ENCODE measurements at places on chromosomes 7 and 10.

- peak; percentile 54 for DNase-seq
Observed at GRCh38 chr7:1666823-1667565, 3.1 kb upstream of the ELFN1 start.

GRCh38 chr10:44051091-44051490 lies 333.8 kb downstream of the CXCL12 start:
- DNase-seq: no peak

DNA sequence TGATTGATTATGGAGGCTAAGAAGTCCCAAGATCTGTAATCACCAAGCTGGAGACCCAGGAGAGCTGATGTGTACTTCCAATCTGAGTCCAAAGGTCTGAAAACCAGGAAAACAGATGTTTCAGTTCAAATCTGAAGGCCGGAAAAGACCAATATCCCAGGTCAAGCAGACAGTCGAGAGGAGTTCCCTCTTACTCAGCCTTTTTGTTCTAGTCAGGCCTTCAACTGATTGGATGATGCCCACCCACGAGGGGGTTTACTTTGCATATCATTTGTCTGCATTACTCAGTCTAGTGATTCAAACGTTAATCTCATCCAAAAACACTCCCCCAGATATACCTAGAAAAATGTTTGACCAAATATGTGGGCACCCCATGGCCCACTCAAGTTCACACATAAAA lies 7.4 kb upstream of the ARID5B start:
- no peak for DNase-seq

- DNase-seq: no peak
Observed at GRCh38 chr7:66950763-66951162, 29.7 kb downstream of the TMEM248 start.

- no peak for DNase-seq
Observed at GRCh38 chr10:72146071-72146470, 57.7 kb upstream of the SPOCK2 start.

GRCh38 chr10:127922675-127923366 lies 15.9 kb downstream of the PTPRE start:
- peak; percentile 82 for DNase-seq

- no peak for DNase-seq
Observed at GRCh38 chr7:51209426-51209825, 107.2 kb downstream of the COBL start.

GRCh38 chr7:36535866-36536664 lies 146.4 kb downstream of the ANLN start:
- DNase-seq: no peak

DNA sequence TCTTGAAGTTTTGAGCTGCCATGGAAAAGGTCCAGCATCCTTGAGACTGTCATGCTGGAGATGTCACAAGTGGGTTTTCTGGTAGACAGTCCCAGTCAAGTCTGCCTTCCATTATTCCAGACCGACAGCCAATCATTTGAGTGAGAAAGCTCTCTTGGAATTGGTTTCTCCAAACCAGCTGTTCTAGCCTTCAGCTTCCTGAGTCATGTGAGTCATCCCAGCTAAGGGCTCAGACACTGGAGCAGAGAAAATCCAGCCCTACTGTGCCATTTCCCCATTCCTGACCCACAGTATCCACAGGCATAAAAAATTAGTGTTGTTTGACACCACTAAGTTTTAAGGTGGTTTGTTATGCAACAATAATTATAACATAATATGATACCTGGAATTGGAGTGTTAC lies 219.0 kb downstream of the ADRA2A start:
- no peak for DNase-seq
